ENCODE measurements at places on chromosomes 7 and 10. TPM values are rescaled to one million over a fixed set of nuclear protein-coding genes. Genes with fewer than 3 reads are reported as not detected.

The MBL2 gene
- total RNA-seq, result not detected

The MGMT gene
- 14.8 TPM for total RNA-seq

The NEUROD6 gene
- not detected for total RNA-seq

The IL2RA gene
- not detected for total RNA-seq

The LBX1 gene
- total RNA-seq, result not detected

The PSD gene
- total RNA-seq, result 0.11 TPM

The TMEM213 gene
- total RNA-seq, result not detected

The ACTL6B gene
- total RNA-seq, result not detected

The LRRC17 gene
- 0.43 TPM for total RNA-seq

The ZNF33B gene
- 17.7 TPM for total RNA-seq

The PPP1R9A gene
- total RNA-seq, result 17.2 TPM

The TEX47 gene
- total RNA-seq, result not detected

The CPA2 gene
- not detected for total RNA-seq

The HOXA4 gene
- total RNA-seq, result 0.43 TPM

The DDC gene
- total RNA-seq, result not detected

The NME8 gene
- not detected for total RNA-seq

The AGR2 gene
- not detected for total RNA-seq

The ADAM12 gene
- 0.54 TPM for total RNA-seq

The SLC18A3 gene
- total RNA-seq, result not detected

The CAMK1D gene
- total RNA-seq, result 0.43 TPM

The NKX2-3 gene
- total RNA-seq, result not detected

The SUN3 gene
- not detected for total RNA-seq

The NRG3 gene
- 10.6 TPM for total RNA-seq

The PTPN12 gene
- 51.9 TPM for total RNA-seq

The ADAP1 gene
- 5.0 TPM for total RNA-seq

The TMEM184A gene
- total RNA-seq, result under 0.01 TPM

All from dermis lymphatic vessel endothelial cell (primary cell).